ENCODE measurements at places on chromosomes 1 and 21. TPM values are rescaled to one million over a fixed set of nuclear protein-coding genes. Genes with fewer than 3 reads are reported as not detected.

DNA sequence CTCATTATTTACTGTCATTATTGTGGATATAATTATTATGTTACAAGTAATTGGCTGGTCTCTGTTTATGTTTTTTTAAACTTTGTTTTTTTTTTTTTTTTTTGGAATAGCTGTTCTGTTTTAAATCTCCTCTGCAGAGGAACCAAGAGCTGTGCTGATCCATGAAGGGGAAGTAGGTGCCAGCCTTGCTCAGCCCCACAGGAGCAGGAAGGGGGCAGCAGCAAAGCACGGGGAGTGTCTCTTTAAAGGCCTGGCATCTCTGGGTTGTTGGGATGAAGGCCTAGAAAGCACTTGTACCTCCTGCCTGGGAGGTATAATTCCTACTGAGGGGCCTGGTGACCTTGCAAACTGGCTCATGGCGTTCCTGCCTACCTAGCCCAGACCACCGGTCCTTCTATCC is 2.5 kb upstream of the GRHL3 start:
- DNase-seq: no peak

DNA sequence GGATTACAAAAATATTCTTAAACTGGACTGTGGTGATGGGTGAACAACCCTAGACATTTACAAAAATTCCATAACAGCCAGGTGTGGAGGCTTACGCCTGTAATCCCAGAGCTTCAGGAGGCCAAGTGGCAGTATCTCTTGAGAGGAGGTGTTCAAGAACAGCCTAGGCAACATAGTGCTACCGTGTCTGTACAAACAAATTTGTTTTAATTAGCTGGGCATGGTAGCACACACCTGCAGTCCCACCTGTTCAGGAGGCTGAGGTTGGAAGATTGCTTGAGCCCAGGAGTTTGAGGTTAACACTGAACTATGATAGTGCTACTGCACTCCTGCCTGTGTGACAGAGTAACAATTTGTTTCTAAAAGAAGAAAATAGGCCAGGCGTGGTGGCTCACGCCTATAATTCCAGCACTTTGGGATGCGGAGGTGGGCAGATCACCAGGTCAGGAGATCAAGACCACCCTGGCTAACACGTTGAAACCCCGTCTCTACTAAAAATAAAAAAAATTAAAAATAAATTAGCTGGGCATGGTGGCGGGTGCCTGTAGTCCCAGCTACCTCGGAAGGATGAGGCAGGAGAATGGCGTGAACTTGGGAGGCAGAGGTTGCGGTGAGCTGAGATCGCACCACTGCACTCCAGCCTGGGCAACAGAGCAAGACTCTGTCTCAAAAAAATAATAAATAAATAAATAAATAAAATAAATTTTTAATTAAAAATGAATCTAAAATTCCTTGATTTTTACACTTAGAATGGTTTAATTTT is 37.1 kb downstream of the ARID4B start:
- DNase-seq: no peak

The HSPG2 gene
- 15.8 TPM for total RNA-seq

The NBPF8 gene
- total RNA-seq: 12.2 TPM

DNA sequence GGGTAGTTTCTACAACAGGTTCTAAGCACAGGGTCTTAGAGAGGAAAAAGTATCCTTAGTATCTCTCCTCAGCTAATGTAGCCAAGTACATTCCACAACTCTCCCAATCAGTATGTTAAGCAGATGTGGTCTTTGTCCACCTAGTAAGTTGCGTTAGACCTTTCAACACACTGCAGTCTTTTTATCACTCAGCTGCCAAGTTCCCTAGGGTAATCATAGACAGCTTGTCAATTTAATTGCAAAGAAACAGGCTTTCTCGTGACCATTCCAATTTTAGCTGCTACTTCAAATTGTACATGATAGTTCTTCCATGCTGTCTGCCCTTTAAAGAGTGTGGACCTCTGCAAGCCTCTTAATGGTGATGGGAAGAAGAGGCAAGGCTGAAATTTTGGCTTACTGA is 211.8 kb upstream of the PKN2 start:
- DNase-seq: no peak

Data from IMR-90 (cell line).